ENCODE measurements at places on chromosomes 4 and X. TPM values are rescaled to one million over a fixed set of nuclear protein-coding genes. Genes with fewer than 3 reads are reported as not detected.

DNA sequence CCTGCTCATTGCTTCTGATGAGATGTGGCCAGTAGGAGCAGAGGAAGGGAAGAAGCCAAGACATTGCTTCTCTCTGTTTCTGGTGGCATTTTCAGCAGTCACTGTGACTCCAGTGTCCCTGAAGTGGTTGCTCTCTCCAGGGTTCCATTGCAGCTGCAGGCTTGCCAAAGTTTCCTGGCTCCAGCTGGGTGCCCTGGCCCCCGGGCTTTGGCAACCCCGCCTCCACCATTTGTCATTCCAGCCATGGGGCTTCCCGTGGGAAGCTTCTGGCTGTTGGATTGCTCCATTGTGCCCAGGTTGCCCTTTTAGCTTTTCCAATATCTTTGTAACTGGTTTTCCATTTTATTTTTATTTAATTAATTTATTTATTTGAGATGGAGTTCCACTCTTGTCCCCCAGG is 12.7 kb downstream of the FGFBP1 start:
- no peak overlapping the region for H3K4me3 ChIP-seq
- H3K36me3 ChIP-seq = no peaks in the 10 kb centered on the region
- no peaks in the 10 kb centered on the region for H3K27me3 ChIP-seq
- no peak for DNase-seq

- no peaks in the 10 kb centered on the region for H3K36me3 ChIP-seq
- H3K4me3 ChIP-seq = no peak overlapping the region
- H3K4me1 ChIP-seq = no peaks in the 10 kb centered on the region
Measured at GRCh38 chrX:106725931-106726330, 570 bp upstream of the RNF128 start.

Gene NXF2B
- total RNA-seq = not detected

DNA sequence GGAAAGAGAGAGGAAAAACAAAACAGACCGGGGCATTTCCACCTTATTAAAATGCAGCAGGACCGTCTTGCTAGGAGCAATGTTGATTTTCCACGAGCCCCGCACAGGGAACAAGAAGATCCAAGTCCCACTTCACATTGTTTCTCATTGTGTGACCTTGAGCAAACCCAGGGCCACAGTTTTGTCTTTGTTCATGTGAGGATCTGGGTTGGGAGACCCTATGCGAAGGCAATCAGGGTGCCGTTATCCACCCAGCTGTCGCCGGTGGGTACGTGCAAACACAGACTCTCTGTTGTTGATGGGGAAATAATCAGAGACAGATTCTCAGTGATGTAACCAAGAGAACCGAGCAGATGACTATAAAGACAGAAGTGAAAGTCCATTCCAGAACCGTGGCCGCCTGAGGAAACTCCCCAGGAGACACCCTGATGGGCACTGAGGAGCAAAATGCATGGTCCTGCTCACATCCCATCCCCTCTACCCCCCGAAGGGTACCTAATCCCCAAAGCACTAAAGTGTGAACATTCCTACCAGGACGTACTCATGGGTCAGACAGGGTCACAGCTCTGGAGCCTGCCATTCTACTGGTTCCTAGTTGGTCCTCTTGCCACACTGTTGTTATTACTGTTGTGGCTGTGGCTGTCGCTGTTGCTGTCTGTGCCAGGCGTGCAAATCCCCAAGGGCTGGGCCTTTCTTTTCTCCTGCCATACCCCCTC is 102.7 kb upstream of the RBPJ start:
- H3K4me1 ChIP-seq = no peaks in the 10 kb centered on the region
- H3K27me3 ChIP-seq = no peaks in the 10 kb centered on the region
- H3K27ac ChIP-seq = no peak overlapping the region
- no peaks in the 10 kb centered on the region for H3K36me3 ChIP-seq
- H3K4me3 ChIP-seq = no peak overlapping the region

- no peaks in the 10 kb centered on the region for H3K27me3 ChIP-seq
- peak overlapping the region; percentile 65 for H3K27ac ChIP-seq
- peaks cover 12% of the 10 kb centered on the region for H3K4me1 ChIP-seq
- peak; percentile 79 for DNase-seq
- H3K4me3 ChIP-seq = peak overlapping the region; percentile 51
Measured at GRCh38 chrX:48891402-48892288, 5.9 kb downstream of the TIMM17B start.

DNA sequence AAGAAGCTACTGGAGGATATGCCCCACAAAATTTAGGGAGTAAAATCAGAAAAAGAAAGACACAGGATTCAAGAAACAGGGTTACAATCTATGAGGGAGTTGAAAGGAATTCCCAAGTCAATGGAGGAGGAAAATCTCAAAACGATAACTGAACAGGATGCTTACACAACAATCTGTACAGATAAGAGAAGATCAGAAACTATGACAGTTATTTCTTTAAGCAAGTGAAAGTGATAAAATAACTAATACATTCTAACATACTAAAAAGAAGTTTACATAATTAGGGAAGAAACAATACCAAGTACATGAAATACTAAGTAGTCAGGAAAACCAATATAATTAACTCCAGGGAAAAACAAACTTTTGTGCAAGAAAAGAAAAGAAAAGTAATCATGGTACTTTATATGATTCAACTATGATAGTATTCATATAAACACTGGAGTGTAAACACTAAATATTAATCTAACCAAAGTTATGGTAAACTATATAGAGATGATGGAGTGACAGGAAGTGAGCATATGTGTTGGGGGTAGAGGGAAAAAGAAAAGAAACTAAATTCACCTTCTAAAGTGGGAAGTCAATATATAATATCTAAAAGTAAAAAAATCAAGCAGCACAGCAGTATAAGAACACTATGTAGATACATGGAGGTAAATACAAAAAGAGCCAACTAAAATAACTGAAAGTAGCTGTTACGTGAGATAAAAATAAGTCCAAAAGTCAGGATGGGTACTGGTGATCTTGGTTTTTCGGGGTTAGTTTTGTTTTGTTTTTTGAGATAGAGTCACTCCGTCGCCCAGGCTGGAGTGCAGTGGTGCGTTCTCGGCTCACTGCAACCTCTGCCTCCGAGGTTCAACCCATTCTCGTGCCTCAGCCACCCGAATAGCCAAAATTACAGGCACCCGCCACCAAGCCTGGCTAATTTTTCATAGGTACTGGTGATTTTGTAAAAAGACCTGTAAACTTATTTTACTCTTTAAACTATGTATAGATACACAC is 99.3 kb downstream of the TEX11 start:
- no peaks in the 10 kb centered on the region for H3K27me3 ChIP-seq
- H3K4me3 ChIP-seq = no peak overlapping the region
- no peak overlapping the region for H3K27ac ChIP-seq
- H3K36me3 ChIP-seq = no peaks in the 10 kb centered on the region
- no peaks in the 10 kb centered on the region for H3K4me1 ChIP-seq

Gene ABCD1
- 7.5 TPM for total RNA-seq

Gene XPNPEP2
- 0.99 TPM for total RNA-seq

- H3K27ac ChIP-seq = no peak overlapping the region
- no peaks in the 10 kb centered on the region for H3K27me3 ChIP-seq
- no peaks in the 10 kb centered on the region for H3K36me3 ChIP-seq
- H3K4me1 ChIP-seq = peaks cover 34% of the 10 kb centered on the region
Measured at GRCh38 chr4:37892641-37893040, 1.8 kb downstream of the TBC1D1 start.

GRCh38 chrX:47579537-47579936 is 2.7 kb upstream of the TIMP1 start:
- H3K27me3 ChIP-seq = no peaks in the 10 kb centered on the region
- peaks cover 23% of the 10 kb centered on the region for H3K4me1 ChIP-seq
- no peak for DNase-seq
- H3K4me3 ChIP-seq = no peak overlapping the region
- no peak overlapping the region for H3K27ac ChIP-seq

Gene N4BP2
- total RNA-seq = 21.4 TPM

Measured in CD4-positive, CD25-positive, alpha-beta regulatory T cell (primary cell).